ENCODE measurements at places on chromosomes 3 and 15. TPM values are rescaled to one million over a fixed set of nuclear protein-coding genes. Genes with fewer than 3 reads are reported as not detected.

GRCh38 chr3:25604107-25604805, 60.5 kb downstream of the TOP2B start:
- H3K27me3 ChIP-seq, result no peaks in the 10 kb centered on the region
- no peak overlapping the region for H3K4me3 ChIP-seq
- H3K36me3 ChIP-seq, result no peaks in the 10 kb centered on the region

- no peak for DNase-seq
- no peak overlapping the region for H3K4me3 ChIP-seq
- H3K27ac ChIP-seq, result no peak overlapping the region
- no peaks in the 10 kb centered on the region for H3K4me1 ChIP-seq
- no peaks in the 10 kb centered on the region for H3K27me3 ChIP-seq
- no peaks in the 10 kb centered on the region for H3K36me3 ChIP-seq
Observed at GRCh38 chr15:43085921-43086320, 19.9 kb downstream of the UBR1 start.

DNA sequence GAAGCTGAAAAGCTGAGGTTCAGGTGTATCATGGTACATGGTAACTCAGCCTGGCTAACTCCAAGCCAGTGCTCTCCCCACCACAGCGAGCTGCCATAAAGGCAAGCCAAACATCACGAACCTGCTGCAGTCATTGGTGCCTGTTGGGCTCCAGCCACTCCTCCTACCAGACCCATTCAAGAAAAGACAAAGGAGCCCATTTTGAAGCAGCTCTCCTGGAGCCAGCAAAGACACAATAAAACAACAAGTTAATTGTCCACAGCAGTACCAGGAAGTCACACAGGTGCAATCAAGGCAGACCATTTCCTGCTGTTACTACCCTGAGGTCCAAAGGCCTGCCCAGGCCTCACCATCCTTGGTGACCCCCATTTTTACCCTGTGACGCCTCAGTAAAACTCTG, 77.6 kb downstream of the DAPK2 start:
- H3K27ac ChIP-seq, result no peak overlapping the region
- H3K36me3 ChIP-seq, result no peaks in the 10 kb centered on the region
- H3K4me3 ChIP-seq, result no peak overlapping the region
- no peak for DNase-seq
- no peaks in the 10 kb centered on the region for H3K27me3 ChIP-seq

DNA sequence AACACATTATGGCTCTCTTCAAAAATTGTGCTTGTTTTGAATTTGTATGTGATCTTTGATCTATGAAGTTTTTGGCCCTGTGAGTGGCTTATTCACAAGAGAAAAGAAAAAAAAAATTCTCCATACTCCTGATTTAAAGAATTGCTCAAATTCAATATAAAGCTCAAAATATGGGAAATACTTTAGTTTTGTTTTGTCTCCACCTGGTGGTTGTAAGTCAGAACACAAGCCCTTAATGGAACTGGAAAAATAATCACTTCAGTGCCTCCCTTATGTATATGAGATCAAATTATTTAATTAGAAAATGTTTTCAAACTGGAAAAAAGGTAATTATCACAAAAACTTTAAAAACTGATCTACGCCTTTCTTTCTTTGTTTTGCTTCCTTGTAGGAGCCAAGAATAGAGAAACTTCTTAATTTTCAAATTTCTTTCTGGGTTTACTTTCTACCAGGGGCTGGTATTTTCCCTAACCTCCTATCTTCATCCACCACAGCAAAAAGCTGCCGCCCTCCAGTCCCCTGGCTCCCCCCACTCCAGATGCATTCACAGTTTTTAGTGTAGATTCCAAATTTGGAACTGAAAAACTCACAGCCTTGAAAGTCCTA, 50.6 kb downstream of the SERP1 start:
- H3K4me3 ChIP-seq, result no peak overlapping the region
- no peaks in the 10 kb centered on the region for H3K27me3 ChIP-seq
- H3K27ac ChIP-seq, result no peak overlapping the region
- DNase-seq, result peak; percentile 42
- no peaks in the 10 kb centered on the region for H3K4me1 ChIP-seq
- no peaks in the 10 kb centered on the region for H3K36me3 ChIP-seq

GRCh38 chr3:78907367-78907766, 860.4 kb downstream of the ROBO1 start:
- no peaks in the 10 kb centered on the region for H3K4me1 ChIP-seq
- H3K27ac ChIP-seq, result no peak overlapping the region
- no peak for DNase-seq
- H3K4me3 ChIP-seq, result no peak overlapping the region

- no peak overlapping the region for H3K4me3 ChIP-seq
- no peak for DNase-seq
- H3K27ac ChIP-seq, result no peak overlapping the region
- H3K36me3 ChIP-seq, result peaks cover 8% of the 10 kb centered on the region
Observed at GRCh38 chr3:45414823-45415222, 26.4 kb downstream of the LARS2 start.

- DNase-seq, result no peak
- no peak overlapping the region for H3K27ac ChIP-seq
- H3K27me3 ChIP-seq, result no peaks in the 10 kb centered on the region
- H3K4me1 ChIP-seq, result no peaks in the 10 kb centered on the region
- H3K36me3 ChIP-seq, result no peaks in the 10 kb centered on the region
- no peak overlapping the region for H3K4me3 ChIP-seq
Observed at GRCh38 chr3:13405614-13406013, 14.5 kb downstream of the NUP210 start.

DNA sequence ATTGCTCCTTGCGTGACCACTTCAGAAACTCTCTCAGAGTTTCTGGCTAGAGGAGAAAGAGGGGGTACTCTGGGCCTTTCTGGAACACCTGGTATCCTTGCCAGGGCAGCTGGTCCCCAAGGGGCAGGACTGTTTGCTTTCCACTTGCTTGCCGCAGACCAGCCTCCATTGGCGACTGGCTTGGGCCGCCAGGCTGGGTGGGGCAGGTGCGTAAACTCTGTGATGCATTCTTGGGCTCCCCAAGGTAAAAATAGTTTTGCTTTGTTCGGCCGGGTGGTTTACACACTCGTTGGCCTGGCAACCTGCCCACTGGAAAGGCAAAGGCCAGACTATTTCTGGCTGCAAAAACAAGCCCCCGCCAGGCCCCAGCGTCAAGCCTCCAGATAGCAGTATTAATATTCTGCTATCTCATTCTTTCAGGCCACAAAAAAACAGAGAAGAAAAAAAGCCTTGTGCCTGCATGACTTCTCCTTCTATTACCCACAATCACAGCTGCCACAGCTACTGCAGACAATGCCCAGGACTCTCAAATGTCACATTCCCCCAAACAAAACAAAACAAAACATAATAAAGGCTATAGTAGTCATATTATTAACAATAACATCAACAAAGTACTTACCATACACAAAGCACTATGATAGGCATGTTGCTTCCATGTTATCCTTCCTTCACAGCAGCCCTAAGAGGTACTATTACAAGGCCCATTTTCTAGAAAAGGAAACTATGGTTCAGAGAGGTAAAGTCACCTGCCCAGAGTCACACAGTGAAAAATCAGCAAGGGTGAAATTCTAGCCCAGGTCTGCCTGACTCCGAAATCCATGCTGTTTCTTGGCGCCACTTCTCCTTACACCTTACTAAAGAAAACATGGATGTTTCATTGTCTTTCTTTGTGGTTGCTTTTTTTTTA, 14.0 kb upstream of the SSUH2 start:
- H3K4me3 ChIP-seq, result no peak overlapping the region
- H3K27me3 ChIP-seq, result no peaks in the 10 kb centered on the region
- no peaks in the 10 kb centered on the region for H3K36me3 ChIP-seq
- peak; percentile 81 for DNase-seq
- H3K4me1 ChIP-seq, result peaks cover 76% of the 10 kb centered on the region
- H3K27ac ChIP-seq, result peak overlapping the region; percentile 84

DNA sequence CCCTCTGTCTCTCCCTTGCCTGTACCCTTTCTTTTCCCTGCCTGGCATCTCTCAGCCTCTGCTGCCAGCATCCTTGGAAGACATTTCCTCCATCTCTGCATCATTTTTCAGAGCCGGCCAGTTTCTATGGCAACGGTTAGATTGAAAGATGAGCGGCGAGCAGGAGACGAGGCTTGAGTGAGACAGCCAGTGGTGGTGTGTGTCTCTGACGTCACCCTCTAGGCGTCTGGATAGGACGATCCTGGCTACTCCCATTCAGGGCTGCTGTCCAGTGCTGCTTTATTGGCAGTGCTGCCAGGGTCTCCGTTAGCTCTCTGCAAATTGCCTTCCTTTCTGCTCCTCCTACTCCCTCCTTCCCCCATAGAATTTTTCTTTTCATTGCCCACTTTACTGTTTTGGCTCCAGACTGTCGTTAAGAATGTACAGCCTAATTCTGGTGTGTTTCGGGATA, 57.9 kb downstream of the TRAK1 start:
- no peak overlapping the region for H3K4me3 ChIP-seq
- DNase-seq, result peak; percentile 65
- no peaks in the 10 kb centered on the region for H3K36me3 ChIP-seq
- H3K4me1 ChIP-seq, result peaks cover 46% of the 10 kb centered on the region
- H3K27ac ChIP-seq, result peak overlapping the region; percentile 89
- H3K27me3 ChIP-seq, result no peaks in the 10 kb centered on the region

DNA sequence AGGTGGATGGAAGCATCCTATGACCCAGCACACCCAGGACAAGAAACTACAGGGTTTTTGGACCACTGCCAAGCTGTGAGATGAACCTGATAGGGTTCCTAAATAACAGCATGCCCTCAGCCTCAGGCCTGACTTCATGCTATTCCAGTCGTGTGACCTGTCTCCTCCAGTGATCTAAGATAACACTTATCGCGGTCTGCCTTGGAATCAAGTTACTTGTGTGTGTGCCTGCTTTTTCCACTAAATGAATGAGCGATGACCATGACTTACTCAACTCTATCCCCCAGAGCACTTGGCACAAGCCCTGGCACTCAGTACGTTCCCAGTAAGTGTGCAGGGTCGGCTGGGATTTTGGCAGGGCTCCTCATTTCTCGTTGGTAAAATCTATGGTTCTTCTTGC, 172.7 kb upstream of the TP63 start:
- H3K27me3 ChIP-seq, result no peaks in the 10 kb centered on the region
- H3K36me3 ChIP-seq, result no peaks in the 10 kb centered on the region
- H3K27ac ChIP-seq, result no peak overlapping the region

DNA sequence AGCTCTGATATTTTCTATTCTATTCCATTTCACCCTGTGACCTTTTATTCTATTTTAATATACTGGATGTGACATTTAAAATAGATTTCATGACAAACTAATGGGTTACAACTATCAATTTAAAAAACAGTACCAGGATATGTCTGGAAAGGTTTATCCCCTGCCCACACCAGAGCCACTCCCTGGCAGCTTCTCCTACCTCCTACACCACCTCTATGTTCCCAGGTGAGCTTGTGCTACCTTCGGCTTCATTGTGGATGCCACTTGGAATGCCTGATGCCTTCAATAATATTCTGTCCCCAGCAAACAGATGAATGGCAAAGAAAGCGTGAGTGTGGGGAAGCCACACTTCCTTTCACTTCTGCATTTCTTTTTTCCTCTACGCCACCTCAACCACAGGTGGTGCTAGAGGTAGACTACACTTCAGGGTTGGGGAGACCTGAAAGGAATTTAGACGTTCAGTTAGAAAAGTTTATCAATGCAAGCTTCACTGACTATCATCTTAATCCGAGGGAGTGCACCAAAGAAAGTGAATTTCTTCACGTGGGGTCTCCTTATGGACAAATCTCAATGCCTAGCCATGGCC, 213.0 kb downstream of the SSR3 start:
- DNase-seq, result no peak
- no peaks in the 10 kb centered on the region for H3K36me3 ChIP-seq
- H3K4me1 ChIP-seq, result no peaks in the 10 kb centered on the region
- no peak overlapping the region for H3K4me3 ChIP-seq

DNA sequence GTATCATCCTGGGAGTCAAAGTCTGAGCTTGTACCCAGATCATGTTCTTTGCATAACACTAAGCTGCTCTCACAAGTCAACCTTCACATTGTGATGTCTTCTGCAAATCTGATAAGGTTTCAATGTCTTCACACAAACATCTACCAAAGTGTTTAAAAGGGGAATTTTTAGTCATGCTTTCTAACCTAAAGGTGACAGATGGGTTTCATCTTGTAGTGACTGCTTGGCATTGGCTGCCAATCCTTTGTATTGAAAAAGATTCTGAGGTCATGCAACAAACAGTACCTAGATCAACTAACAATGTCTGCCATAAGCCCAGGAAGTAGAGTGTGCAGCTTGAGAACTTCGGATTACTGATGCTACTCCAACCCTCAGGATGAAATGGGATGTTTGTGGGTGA, 43.6 kb upstream of the DIPK2A start:
- no peaks in the 10 kb centered on the region for H3K36me3 ChIP-seq
- no peak overlapping the region for H3K4me3 ChIP-seq
- H3K27ac ChIP-seq, result no peak overlapping the region
- no peaks in the 10 kb centered on the region for H3K4me1 ChIP-seq
- no peaks in the 10 kb centered on the region for H3K27me3 ChIP-seq
- no peak for DNase-seq

- no peak overlapping the region for H3K27ac ChIP-seq
- H3K4me1 ChIP-seq, result no peaks in the 10 kb centered on the region
- no peak overlapping the region for H3K4me3 ChIP-seq
- H3K36me3 ChIP-seq, result no peaks in the 10 kb centered on the region
Observed at GRCh38 chr3:189839576-189839975, 208.4 kb downstream of the TP63 start.

ENTPD3 gene
- not detected for total RNA-seq

FAN1 gene
- total RNA-seq, result 24.9 TPM

BOC gene
- 0.73 TPM for total RNA-seq

TMEM40 gene
- 1.0 TPM for total RNA-seq

FGD5 gene
- 0.16 TPM for total RNA-seq

CSTA gene
- 1.0 TPM for total RNA-seq

Measured in Caco-2 (cell line).